ENCODE measurements at places on chromosomes 1 and 21.

DNA sequence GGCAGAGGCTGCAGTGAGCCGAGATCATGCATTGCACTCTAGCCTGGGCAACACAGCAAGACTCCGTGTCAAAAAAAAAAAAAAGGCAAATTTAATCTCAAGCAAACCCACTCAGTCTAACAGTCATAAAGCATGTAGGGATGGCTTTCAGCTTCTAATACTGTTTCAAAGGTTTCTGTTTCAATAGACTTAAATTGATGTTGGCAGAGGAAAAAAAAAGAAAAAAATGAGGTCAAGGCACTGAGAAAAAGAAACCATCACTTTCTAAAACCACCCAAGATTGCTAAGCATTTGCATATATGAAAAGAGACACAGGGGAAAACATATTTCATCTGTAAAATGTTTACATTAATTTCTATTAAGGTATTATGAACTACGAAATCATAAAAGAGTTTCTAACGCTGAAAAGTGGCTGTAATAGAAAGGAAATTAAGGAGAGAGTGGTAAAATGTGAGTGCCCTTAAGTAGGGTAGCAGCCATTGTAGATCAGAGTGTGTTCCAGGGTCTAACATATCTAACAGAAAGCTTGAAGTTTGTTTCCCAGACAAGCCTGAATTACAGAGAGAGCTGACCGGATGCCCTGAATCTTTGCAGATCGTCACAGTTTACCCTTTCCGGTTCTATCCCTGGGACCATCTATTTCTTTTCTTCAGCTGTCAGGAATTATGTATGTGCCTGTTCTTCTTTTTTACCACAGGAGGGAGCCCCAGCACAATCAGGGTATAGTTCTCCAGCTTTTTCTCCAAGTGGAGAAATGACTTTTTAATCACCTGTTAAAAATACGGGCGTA is 70.0 kb downstream of the PLD5 start:
- DNase-seq: no peak

DNA sequence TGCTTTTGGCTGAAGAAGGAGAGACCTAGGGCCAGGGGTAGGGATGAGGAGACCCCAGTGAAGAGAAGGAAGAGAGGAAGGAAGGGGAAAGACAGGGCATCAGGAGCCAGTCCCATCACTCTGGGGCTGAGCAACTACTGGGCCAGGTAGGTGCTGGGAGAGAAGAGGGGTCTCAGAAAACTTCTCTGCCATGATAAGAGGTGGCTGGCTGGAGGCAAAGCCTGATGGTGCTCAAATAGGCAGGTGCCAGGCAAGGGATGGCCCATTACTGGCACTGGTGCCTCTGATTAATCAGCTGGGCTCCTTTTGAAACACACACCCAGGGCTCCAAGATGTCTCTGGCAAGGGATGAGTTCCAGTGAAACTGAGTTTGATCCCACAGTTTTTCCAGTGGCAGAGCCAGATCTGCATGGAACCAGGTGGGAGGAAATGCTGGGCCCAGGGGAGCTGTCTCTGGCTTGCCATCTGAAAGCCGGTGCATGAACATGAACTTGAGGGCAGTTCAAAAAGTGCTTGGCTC is 2.8 kb downstream of the CSF1 start:
- DNase-seq: no peak

- no peak for DNase-seq
Observed at GRCh38 chr21:34602061-34602460, 12.9 kb downstream of the RCAN1 start.

GRCh38 chr21:42692688-42693087 is 39.3 kb downstream of the PDE9A start:
- DNase-seq: no peak

- no peak for DNase-seq
Observed at GRCh38 chr1:31509124-31510072, 66.9 kb upstream of the TINAGL1 start.

DNA sequence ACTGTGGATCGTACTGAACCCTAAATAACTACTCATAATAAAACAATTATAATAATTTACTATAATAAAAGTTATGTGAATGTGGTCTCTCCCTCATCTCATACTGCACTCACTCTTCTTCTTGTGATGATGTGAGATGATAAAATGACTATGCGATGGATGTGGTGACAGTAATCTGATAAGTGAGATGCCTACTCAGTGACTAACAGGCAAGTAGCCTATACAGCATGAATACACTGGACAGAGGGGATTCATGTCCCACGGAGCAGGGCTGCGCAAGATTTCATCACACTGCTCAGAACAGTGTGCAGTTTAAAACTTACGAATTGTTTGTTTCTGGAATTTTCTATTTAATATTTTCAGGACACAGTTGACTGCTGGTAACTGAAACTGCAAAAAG is 304.0 kb downstream of the DUSP10 start:
- DNase-seq: no peak

- DNase-seq: no peak
Observed at GRCh38 chr1:233597489-233597901, 16.4 kb upstream of the KCNK1 start.

DNA sequence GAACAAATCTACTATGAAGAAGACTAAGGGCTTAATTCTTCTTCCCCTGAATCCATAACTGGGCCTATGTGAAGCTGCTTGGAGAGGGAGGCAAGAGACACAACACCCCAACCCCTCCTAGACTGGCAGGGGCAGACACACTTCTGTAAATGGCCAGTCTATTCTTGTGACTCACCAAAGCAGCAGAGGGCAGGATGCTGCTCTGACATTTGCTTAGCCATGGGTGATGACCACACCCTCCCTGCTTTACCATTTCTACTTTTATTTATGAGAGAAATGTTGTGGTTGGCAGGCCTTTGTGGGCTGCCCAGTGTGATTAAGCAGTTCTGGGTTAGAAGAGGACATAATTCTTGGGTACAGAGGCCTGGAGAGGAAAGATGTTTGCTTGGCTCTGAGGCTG is 189.8 kb upstream of the DPYD start:
- DNase-seq: no peak

GRCh38 chr1:108560189-108560873 is 431 bp downstream of the EEIG2 start:
- no peak for DNase-seq

- no peak for DNase-seq
Observed at GRCh38 chr1:52479076-52479475, 73.8 kb downstream of the TUT4 start.

DNA sequence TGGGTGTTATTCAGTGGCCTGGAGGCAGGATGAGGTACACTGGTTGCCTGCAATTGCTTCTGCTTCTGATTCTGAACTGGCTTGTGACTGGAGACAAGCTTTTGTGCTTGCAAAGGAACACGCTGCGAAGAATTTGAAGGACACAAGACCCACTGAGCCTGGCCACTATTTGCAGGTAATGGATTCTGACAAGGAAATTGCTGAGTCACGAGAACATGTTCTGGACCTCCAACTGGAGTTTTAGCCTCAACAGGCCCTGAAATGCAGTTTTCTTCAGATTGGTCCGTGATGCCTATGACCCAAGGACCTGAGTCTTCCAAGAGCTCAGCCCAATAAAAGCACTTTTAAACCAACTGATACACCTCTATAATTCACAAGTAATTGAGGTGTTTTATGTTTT is 4.6 kb downstream of the RAB3GAP2 start:
- DNase-seq: no peak

DNA sequence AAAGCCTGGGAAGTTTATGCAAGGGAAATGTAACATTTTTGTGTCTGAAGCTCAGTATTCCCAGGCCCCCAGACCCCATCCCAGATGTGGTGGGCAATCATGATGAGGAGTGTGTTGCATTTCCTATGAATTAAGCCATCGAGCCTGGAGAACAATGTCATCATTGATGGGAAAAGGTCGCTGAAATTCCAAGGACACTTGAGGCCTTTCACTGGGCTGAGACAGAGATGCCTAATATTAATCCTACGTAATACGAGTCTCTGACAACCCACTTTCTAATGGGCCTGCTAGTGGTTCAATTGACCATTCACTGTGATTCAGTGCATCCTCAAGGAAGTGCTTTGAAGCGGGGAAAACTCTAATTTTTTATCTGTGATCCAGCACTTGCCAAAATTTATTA is 291.6 kb downstream of the PLPP3 start:
- no peak for DNase-seq

DNA sequence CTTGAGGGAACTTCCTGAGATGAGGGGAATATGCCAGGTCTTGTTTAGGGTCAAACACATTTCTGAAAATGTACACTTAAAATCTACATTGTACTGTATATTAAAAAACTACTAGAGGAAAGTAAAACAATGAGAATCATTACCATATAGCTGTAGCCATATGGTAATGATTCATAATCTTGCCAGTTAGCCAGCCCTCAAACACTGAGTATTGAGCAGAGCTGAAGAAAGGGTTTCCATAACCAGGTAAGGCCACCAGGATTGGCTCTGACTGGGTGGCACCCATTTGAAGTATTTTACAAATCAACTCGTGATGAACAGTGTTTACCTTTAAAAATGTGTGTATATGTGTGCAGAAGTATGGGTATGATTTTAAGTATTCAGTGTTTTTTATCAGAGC is 226.7 kb downstream of the SLC45A1 start:
- DNase-seq: no peak

GRCh38 chr1:116508085-116508983 is 62.5 kb downstream of the CD58 start:
- DNase-seq: no peak

DNA sequence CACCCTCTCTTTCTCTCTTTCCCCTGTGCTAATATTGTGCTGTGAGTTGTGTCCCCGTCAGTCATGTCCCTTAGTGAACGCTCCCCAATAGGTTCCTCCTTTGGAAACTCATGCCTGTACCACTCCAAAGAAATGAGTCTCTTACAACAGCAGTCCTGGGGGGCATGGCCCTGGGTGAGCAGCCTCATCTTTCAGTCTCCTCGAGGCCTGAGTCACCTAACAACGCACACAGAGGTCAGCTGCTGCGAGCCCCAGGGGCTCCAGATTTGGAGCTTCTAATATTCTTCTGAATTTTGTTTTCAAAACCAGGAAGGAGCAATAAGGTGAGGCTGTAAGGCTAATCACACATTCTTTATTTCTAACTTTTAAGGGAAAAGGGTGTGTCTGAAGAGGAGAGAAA is 30.5 kb upstream of the ZBTB8A start:
- no peak for DNase-seq

DNA sequence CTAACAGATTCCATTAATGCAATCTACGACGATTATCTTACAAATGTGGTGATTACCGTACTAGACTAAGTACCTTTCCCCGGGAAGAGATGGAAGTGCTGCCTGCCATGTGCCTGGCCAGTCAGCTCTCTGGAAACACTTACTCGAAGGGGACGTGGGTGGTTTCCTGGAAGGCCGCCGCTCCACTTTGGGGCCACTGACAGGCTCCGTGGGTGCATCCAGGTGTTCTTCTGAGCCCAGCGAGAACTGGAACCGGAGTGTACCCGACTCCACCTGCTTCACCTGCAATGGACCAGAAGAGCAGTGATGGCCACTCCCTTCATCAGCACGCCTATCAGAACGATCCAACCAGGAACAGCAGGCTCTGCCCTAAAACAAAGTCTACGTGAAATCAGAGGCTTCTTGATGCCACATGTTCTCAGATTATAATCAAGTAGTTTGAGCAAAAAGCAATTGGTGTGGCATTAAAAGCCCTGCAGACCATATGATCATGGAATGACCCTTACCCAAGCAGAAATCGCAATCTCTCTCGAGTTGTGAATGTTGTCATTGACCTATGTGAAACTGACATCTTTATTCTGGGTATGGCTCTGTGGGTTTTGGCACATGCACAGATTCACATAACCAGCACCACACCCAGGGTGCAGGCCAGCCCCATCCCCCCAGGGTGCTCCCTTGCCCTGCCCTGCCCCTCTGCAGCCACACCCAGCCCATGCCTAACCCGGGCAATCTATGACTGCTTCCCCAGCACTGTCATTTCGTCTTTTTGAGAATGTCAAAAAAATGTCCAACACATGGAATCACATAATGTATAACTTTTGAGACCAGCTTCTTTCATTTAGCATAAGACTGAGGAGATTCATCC is 64.5 kb downstream of the NPHP4 start:
- no peak for DNase-seq

- no peak for DNase-seq
Observed at GRCh38 chr1:2019172-2019543, at the start of gene GABRD. Gene GABRD (plus strand): TSS chr1:2019345. CDS start chr1:2019424, 79 bp downstream.

DNA sequence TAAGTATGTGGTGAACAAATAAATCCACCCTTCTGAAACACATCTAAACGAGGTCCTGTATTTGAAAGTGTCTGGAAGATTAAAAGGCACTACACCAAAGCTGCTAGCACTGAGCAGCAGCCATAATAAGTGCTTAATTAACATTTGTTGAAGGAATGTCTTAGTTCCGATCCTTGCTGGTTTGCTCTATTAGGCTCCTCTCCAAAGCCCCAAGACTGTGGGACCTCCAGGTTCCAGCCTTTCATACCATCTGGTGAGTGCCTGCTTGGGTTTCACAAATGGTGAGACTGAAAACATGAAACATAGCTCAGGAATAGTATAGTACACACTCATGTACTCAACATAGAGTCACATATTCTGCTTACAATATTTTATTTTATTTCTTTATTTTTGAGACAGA is 640 bp upstream of the CYP2J2 start:
- DNase-seq: no peak

DNA sequence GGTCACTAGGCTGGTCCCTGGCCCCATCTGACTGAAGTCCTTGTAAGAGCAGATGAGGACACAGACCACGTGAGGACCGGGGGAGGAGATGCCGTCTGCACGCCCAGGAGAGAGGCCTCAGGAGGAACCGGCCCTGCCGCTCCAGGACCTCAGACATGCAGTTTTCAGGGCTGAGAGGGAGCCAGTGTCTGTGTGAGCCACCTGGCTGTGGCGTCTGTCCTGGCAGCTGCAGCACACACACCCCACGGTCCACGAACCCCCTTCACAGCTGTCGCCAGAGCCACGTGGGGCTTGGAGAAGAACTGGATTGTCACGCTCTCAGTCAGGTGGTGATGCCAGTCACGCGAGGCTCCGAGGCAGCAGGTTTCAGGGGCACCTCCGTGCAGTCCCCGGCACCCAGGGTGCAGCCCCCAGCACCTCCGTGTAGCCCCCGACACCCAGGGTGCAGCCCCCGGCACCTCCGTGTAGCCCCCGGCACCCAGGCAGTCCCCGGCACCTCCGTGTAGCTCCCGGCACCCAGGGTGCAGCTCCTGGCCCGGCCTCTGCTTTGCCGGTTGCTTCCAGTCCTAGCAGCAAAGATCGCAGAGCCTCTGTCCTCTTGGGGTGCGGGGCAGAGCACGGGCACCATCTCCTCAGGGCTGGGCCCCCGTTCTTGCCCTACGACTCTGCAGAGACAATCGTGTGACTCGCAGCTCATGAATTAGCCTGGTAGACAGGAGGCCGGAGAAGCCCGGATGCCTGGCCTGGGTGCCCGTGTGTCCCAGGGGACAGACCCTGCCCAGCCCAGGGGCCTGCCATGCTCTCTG is 19.0 kb upstream of the SUMO3 start:
- no peak for DNase-seq

GRCh38 chr1:226736908-226737818 is 1.9 kb downstream of the ITPKB start:
- no peak for DNase-seq

All from iPS DF 6.9 (cell line).